Fibroblast of skin of right biceps (primary cell): ENCODE measurements at places on chromosomes 12 and 14.

DNA sequence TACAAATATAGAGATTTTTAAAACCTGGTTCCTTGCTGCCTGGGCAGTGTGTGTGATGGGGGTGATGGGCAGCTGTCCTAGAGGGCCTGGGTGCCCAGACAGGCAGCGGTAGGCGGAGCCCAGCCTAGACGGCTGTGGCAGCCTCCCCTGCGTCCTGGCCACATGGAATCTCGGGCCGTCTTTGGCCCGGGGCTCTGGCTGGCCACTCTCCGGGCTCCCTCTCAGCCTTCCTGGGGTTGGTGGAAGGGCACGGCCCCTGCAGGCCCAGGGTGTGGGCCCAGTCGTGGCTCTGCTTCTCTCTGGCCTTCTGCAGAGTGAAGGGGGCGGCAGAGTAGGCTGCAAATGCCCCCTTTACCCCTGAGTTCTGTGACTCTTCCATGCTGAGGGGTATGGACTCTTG is 2.3 kb downstream of the LRTM2 start:
- DNase-seq = no peak

- DNase-seq = peak; percentile 88
Observed at GRCh38 chr12:105670672-105671071, 340.2 kb downstream of the C12orf75 start.

- DNase-seq = peak; percentile 44
Observed at GRCh38 chr12:84397846-84398245, 514.8 kb downstream of the SLC6A15 start.

DNA sequence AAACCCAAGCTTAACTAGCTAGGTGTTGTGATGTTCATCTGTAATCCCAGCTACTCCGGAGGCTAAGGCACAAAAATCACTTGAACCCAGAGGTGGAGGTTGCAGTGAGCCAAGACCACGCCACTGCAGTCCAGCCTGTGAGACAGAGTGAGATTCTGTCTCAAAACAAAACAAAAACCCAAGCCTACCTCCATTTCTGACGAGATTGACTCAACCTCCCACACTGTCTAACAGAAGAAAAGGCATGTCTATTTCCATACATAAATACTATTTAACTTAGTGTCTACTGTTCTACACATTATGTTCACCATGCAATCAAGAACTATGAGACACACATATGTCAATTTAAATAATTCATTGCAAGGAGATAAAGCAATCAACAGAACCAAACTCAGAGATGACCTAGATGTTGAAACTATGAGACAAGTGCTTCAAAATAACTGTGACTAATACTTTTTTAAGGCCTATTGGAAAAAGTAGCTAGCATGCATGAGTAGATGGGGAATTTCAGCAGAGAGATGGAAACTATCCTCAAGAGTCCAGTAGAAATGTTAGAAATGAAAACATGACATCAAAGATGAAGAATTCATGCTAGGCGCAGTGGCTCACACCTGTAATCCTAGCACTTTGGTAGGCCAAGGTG is 75.9 kb upstream of the DHRS4 start:
- peak; percentile 14 for DNase-seq

DNA sequence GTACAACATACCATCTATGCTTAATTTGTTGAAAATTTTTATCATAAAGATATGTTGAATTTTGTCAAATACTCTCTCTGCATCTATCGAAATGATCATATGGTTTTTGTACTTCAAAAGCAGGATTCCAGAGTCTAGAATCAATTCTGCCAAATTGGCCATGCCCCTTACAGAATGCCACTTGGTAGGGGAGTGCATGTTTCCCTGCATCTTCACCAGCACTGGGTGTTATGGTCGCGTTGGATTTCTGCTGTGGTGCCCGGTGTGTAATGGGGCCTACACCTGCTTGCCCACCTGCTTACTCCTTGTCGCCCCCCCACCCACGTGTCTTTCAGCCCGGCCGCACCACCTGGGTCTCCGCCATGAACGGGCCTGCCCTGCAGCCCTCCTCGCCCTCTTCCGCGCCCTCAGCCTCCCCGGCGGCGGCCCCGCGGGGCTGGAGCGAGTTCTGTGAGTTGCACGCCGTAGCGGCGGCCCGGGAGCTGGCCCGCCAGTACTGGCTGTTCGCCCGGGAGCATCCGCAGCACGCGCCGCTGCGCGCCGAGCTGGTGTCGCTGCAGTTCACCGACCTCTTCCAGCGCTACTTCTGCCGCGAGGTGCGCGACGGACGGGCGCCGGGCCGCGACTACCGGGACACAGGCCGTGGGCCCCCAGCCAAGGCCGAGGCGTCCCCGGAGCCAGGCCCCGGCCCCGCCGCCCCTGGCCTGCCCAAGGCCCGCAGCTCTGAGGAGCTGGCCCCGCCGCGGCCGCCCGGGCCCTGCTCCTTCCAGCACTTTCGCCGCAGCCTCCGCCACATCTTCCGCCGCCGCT is 12.3 kb downstream of the SH2B3 start:
- DNase-seq = no peak

GRCh38 chr12:11524446-11524845 is 125.0 kb upstream of the ETV6 start:
- DNase-seq = peak; percentile 36

DNA sequence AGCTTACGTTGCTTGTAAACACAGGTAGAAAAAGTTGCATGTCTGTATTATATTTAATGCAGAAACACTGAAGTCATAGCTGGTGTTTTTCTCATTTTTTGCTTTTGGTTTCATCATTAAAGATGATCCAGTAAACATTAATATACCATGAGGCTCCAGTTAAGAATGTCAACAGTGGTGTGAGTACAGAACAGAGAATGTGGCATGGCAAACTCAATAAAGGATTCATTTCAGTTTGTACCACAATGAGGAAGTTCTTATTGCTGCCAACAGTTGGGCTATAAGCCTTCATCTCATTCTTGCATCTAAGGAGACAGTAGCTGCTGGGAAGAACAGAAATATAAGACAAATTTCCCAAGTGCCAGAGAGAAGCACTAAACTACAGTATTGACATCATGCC is 72.1 kb upstream of the ST8SIA1 start:
- no peak for DNase-seq

GRCh38 chr12:17104801-17105200 is 498.8 kb upstream of the LMO3 start:
- DNase-seq = no peak

- no peak for DNase-seq
Observed at GRCh38 chr12:55765736-55766290, 22.9 kb downstream of the GDF11 start.

- peak; percentile 5 for DNase-seq
Observed at GRCh38 chr12:16020031-16020430, 108.9 kb downstream of the DERA start.

DNA sequence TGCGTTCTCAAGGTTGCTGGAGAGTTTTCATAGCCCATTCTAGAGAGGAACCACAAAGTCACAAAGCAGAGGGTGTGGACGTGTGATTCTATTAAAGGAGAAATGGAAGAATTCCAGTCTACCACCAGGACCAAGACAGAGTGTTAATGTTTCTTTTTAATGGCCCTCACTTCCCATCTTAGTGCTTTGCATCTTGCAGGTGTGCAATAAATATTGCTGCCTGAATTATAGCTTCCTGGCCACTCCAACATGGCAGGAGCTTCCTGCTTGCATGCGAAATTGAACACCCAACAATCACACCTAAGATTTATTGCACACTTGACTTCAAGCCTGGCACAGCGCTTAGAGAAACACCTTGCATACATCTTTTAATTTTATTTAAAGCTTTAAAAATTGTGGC is 22.4 kb upstream of the PPP1CC start:
- no peak for DNase-seq

DNA sequence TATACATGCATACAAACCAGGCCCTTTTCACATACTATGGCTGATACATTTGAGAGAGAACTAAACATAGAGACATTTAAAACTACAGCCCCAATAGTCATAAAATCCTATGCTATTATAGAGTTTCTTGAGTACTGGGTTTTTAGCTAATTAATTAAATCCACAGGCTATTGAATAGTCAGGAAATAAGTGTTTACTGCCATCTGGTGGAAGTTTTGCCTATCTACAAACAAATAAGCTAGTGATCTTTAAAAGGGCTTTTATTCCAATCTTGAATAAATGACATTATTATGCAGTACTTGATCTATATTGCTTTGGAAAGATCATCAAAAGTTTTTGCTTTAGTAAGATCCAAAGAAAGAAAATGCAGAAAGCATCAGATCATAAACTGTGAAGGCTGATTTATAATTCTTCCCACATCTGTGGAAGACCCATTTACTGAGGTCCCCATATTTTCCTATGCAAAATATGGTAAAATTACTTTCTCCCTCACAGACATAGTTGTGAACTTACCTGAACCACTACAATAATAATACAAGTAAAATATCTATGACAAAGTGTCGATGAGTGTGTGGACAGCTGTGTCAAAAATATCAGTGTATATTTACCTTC is 131.3 kb downstream of the ITPR2 start:
- peak; percentile 58 for DNase-seq

GRCh38 chr14:58907803-58908202 is 270.0 kb downstream of the DACT1 start:
- peak; percentile 80 for DNase-seq

- no peak for DNase-seq
Observed at GRCh38 chr12:11830307-11830801, 180.9 kb downstream of the ETV6 start.

- no peak for DNase-seq
Observed at GRCh38 chr12:111226680-111227079, 142.2 kb downstream of the PHETA1 start.

GRCh38 chr12:59928416-59928815 is 332.6 kb downstream of the SLC16A7 start:
- no peak for DNase-seq

- DNase-seq = peak; percentile 20
Observed at GRCh38 chr14:55005071-55005470, 21.8 kb downstream of the WDHD1 start.

DNA sequence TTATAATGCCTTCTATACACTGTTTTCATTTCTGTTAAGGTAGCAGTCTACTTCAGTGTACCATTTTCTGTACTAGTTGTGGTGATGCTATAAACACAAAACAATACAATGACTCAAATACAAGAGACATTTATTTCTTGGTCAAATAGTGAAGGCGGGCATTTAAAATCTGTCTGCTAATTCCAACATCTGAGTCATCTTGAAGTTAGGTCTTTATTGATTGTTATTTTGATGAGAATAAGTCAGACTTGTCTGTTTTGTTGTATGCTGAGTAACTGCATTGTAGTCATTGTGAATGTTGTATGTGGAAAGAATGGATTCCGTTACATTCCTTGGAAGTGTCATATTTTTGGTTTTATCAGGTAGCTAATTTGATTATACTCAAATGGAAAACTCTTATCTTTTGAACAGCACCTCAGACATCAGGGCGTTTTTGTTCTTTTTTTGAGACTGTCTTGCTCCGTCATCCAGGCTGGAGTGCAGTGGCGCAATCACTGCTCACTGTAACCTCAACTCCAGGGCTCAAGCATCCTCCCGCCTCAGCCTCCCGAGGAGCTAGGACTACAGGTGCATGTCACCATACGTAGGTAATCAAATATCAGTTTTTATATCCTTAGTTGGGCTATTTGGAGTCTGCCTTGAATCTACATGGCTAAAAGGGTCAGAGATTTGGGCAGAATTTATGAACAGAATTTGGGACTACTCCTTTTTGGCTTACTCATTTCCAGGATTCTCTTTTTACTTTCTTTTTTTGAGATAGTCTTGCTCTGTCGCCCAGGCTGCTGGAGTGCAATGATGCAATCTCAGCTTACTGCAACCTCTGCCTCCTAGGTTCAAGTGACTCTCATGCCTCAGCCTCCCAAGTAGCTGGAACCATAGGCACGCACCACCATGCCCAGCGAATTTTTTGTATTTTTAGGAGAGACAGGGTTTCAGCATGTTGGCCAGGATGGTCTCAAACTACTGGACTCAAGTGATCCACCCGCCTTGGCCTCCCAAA is 56.8 kb downstream of the PAPLN start:
- no peak for DNase-seq

DNA sequence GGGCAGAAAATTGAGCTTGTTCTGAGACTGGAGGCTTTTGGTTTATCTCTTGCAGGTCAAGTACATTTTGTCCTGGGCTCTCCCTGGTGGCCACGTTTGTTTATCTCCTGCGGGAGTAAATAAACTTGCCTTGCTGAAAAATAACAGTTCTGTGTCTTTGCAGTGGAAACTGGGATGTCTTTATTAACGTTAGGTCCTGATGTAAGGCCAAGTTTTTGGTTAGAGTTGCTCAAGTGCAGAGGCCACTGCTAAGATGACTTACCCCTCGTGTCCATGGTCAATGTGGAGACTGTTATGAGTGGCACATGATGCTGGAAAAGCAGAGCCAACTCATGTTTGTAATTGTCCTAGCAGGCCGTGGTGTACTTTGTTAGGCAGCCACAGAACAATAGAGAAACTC is 3.8 kb downstream of the PTPN11 start:
- DNase-seq = no peak

GRCh38 chr12:109222496-109222895 is 86.6 kb downstream of the FOXN4 start:
- DNase-seq = no peak

GRCh38 chr12:21219206-21219605 is 88.2 kb downstream of the SLCO1B1 start:
- DNase-seq = no peak

DNA sequence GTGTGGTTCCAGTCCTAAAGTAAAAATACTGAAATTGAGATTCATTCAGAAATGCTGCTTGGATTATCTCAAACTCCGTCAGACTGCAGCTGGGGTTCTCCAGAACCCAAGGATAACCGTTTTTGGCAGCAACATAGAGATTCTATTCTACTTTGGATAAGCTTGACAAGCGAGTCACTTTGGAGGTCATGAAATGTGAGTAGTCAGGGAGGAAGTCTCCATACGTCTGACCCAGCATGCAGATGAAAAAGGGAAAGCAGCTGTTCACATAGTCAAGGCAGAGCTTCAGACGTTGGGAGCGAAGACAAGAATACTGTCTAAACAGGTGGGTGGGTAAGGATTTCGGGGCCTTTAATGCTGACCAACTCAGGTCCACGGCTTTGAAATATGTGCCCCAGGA is 14.9 kb upstream of the HSP90B1 start:
- peak; percentile 15 for DNase-seq

GRCh38 chr12:46832130-46832704 is 6.4 kb upstream of the SLC38A4 start:
- DNase-seq = no peak

- peak; percentile 47 for DNase-seq
Observed at GRCh38 chr12:42372154-42372791, 46.3 kb downstream of the PPHLN1 start.

GRCh38 chr14:77372304-77372841 is 4.5 kb downstream of the TMED8 start:
- DNase-seq = no peak

GRCh38 chr12:123263196-123263817 is 8.3 kb downstream of the CDK2AP1 start:
- no peak for DNase-seq

DNA sequence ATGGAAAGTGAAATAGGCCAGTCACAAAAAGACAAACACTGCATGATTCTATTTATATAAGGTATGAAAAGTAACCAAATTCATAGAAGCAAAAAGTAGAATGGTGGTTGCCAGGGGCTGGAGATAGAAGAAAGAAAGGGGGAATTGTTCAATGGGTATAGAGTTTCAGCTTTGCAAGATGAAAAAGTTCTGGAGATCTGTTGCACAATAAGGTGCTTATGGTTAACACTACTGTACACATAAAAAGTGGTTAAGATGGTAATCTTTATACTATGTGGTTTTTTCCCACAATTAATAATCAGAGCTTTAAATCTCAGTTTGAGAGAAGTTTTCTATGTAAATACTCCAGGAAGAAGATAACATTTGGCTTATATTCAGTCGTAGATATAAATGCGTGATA is 73.4 kb downstream of the SLC38A4 start:
- peak; percentile 10 for DNase-seq
